ENCODE measurements at places on chromosomes 3 and 15.

GRCh38 chr3:115470254-115470653 lies 153.1 kb upstream of the GAP43 start:
- no peak for DNase-seq

DNA sequence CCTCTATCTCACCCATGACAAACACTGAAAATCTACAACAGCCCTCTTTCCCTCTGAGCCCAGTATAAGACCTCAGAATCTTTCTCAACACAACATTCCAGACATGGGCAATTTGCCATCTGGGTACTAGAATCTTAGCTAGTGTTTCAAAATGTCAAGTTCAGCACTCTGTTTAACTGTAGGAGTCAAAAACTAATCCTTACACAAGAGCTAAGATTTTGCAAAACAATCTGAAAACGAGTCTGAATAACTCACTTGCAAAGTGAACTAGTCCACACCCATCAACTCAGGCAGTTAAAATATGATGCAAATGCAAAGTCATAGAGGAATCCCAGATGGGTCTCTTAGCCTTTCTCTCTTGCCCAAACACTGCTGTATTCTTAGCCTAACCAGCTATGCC lies 67.8 kb downstream of the GPR176 start:
- DNase-seq = peak; percentile 81

DNA sequence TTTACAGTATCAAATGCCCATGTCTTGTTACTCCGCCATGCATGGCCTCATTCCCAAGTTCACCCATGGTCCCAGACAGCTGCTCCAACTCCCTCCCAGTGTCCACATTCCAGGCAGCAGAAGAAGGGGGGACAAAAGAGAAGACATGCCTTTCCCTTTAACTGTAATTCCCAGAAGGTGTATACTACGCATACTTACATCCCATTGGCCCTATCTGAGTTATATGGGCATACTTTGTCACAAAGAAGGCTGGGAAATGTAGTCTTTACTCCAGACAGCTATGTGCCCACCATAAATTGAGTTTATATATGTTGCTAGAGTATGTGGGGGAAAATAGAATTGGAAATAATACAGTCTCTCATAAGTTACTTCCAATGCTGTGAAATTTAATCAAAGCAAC lies 70.5 kb downstream of the ERC2 start:
- no peak for DNase-seq

- DNase-seq = no peak
These were observed 98.8 kb downstream of the ZNF621 start for GRCh38 chr3:40623567-40623966.

GRCh38 chr3:114404590-114404989 lies 110.8 kb downstream of the TIGIT start:
- no peak for DNase-seq

- no peak for DNase-seq
These were observed 22.6 kb upstream of the SLC6A6 start for GRCh38 chr3:14379843-14380242.

DNA sequence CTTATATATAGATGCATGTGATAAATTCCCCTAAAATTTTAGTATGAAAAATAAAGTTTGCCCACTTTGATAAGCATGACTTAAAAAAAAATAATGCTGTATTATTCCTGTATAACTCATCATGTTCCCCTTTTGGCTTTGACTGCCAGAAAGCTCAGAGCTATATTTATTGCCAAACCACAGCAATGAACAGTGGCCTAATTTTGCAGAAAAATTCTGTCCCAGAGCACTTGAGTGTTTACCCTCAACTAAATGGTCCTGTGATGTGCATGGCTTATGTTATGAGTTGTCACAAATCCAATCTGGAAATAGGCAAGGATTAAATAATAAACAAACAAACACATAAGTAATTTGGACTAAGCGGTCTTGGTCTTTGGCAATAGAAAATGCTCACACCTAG lies 276.7 kb downstream of the SLC9A9 start:
- no peak for DNase-seq

GRCh38 chr15:66400351-66400774 lies 13.7 kb downstream of the MAP2K1 start:
- DNase-seq = no peak

- peak; percentile 79 for DNase-seq
These were observed 108.9 kb downstream of the DUT start for GRCh38 chr15:48440084-48440483.

DNA sequence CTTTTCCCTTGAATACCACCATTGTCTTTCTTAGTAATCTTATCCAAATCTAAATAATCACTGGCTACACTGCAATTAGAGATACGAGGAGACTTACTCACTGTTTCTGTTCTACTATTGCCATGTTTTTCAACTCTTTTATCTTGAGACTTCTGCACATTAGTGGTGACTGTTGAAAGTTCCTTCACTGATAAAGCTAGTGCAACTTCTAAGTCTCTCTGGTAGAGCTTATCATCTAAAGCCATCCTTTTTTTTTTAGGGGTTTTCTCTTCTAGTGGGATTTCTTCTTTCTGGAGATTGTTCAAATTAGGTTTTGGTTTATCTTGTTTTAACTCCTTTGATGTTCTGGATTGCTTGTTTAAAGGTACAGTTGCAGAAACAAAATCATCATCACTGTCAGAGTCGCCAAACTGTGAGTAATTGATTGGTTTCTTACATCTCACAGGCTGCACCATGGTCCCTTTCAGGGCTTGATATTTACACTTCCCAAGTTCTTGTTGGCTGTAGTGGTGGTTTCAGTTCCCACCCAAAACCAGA lies 37.7 kb downstream of the NCK1 start:
- no peak for DNase-seq

GRCh38 chr3:197667968-197668367 lies 68.7 kb downstream of the RUBCN start:
- DNase-seq = no peak

DNA sequence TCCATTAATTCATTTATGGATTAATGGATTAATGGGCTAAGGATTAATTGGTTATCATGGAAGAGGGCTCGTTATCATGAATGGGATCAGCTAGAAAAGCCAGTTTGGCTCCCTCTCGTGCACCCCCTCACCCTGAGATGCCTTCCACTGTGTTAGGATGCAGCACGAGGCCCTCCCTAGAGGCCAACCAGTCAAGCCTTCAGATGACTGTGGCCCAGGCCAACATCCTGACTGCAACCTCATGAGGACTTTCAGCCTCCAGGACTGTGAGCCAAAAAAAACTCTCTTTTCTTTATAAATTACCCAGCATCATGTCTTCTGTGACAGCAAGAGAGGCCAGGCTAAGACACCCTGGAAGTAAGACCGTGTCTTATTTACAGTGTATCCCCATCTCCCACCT lies 9.0 kb downstream of the EFCAB12 start:
- DNase-seq = no peak

GRCh38 chr15:63449731-63450130 lies 54.7 kb upstream of the USP3 start:
- no peak for DNase-seq

DNA sequence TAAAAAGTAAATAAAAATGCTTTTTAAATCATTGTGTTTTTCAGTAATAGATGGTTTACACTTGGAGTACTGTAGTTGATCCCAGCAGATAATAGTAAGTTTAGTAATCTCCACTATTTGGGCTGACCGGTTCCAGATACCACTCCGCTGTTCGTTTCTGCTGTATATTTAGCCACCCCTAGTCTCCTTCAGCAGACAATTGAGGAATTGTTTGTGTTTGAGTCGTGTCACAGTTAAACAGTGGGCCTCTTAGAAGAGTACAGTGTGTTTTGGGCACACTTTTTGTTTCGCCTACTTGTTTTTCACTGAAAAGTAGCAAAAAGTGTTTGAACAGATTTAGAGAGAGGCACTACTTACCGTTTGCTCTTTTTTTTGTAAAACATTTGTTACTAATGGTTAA lies 33.2 kb downstream of the PAK2 start:
- DNase-seq = no peak

Measured in AG09319 (cell line).